ENCODE measurements at places on chromosomes 7 and 10.

DNA sequence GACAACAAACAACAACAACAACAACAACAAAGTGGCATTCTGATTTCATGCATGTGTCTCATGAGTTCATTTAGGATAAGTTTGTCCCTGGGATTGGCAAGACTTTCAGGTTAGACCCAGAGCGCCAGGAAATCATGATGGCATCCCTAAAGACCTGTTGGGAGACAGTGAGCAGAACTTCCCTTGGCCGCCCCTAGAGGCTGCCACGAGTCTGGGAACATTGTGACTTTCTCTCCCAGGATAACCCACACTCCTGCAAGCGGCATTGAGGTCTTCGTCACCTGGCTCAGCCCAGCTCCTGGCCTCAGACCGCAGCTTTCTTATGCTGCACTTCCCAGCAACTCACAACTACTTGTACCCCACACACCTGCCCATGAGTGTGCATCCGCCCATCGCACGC lies 80.5 kb upstream of the RNF32 start:
- no peaks in the 10 kb centered on the region for H3K36me3 ChIP-seq
- no peak overlapping the region for H3K4me3 ChIP-seq
- DNase-seq, result no peak
- H3K27ac ChIP-seq, result no peak overlapping the region

- peaks cover 90% of the 10 kb centered on the region for H3K27me3 ChIP-seq
- H3K4me1 ChIP-seq, result peaks cover 6% of the 10 kb centered on the region
- no peak for DNase-seq
- H3K36me3 ChIP-seq, result no peaks in the 10 kb centered on the region
- no peak overlapping the region for H3K4me3 ChIP-seq
Measured at GRCh38 chr7:116095396-116095795, 64.8 kb upstream of the TFEC start.

- peak overlapping the region; percentile 31 for H3K27ac ChIP-seq
- H3K4me1 ChIP-seq, result peaks cover 6% of the 10 kb centered on the region
- DNase-seq, result peak; percentile 58
- no peak overlapping the region for H3K4me3 ChIP-seq
- H3K27me3 ChIP-seq, result no peaks in the 10 kb centered on the region
Measured at GRCh38 chr7:80467069-80467468, 44.8 kb downstream of the GNAT3 start.

DNA sequence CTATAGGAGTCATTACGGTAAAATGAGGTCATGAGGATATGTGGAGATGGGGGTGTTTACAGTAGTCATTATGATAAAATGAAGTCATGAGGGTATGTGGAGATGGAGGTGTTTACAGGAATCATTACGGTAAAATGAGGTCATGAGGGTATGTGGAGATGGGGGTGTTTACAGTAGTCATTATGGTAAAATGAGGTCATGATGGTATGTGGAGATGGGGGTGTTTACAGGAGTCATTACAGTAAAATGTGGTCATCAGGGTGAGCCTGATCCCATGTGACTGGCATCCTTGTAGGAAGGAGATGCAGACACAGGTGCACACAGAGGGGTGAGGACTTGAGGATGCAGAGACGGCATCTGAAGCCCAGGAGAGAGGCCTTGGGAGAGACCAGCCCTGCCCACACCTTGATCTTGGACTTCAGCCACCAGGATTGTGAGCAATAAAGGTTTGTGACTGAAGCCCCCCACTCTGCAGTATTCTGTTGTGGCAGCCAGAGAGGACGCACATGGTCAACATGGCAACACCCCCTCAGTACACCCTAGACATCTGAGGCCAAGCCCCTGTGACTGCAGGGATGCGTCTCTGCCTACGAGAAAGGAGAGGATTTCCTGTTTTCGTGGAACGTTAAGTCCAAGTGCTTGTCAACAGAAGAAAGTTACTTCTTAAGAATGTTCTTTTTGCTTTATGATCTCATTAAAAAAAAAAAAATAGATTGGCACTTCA lies 544.4 kb downstream of the DNAJB6 start:
- H3K4me1 ChIP-seq, result no peaks in the 10 kb centered on the region
- no peak overlapping the region for H3K4me3 ChIP-seq
- no peak overlapping the region for H3K27ac ChIP-seq
- DNase-seq, result no peak

DNA sequence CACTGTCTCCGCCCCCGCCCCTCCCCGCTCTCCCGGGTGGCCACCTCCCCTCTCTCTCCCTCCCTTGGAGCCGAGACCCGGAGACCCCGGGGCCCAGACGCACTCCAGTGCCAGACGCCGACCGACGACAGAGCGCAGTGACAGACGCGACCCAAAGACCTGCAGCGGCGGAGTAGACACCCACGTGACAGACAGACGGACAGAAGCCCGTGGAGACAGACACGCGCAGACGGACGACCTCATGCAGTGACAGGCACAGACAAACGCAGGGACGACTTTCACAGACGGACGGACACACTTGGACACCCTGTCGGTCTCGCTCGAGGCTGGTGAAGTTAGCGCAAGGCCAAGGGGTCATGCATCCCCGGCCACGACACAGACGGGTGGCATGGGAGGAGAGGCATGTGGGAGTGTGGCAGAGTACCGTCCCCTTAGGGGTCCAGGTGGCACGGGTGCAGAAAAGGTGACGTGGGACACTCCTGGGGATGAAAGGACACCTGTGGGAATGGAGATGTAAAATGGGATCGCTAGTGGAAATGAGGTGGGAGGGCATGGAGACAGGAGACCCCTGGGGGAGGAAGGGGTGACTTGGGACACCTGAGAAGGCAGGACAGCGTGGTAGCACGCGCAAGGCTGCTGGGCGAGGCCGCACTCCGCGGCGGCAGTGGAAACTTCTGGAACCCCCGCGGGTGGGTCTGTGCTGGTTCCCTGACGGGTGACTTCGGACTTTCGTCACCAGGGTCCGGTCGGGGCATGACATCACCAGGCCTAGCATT lies 456 bp upstream of the ACHE start:
- peaks cover 12% of the 10 kb centered on the region for H3K4me1 ChIP-seq
- H3K27ac ChIP-seq, result no peak overlapping the region
- peak overlapping the region; percentile 65 for H3K4me3 ChIP-seq
- peaks cover 32% of the 10 kb centered on the region for H3K27me3 ChIP-seq
- no peak for DNase-seq

- no peaks in the 10 kb centered on the region for H3K27me3 ChIP-seq
- no peak for DNase-seq
- no peak overlapping the region for H3K27ac ChIP-seq
- no peaks in the 10 kb centered on the region for H3K4me1 ChIP-seq
- peaks cover 5% of the 10 kb centered on the region for H3K36me3 ChIP-seq
Measured at GRCh38 chr10:79416578-79417255, 28.7 kb downstream of the ZCCHC24 start.

DNA sequence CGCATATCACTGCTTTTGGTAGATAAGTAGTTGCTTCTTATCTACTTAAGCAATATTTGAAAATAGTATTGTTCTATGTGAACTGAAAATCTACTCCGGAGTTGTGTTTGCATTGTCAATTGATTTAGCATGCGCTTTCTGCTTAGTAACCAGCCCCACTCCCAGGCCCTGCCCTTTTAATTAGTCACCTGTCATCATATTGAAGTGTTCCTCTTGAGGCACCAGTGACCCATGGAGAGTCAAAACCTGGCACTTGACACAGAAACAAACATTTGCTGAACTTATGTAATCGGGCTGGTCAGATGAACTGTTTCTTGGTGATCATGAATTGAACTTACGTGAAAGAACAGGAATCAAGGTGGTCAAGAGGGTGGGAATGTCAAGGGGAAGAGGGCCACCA lies 27.8 kb upstream of the CDHR3 start:
- no peaks in the 10 kb centered on the region for H3K27me3 ChIP-seq
- DNase-seq, result no peak
- H3K4me3 ChIP-seq, result no peak overlapping the region
- no peaks in the 10 kb centered on the region for H3K36me3 ChIP-seq
- H3K27ac ChIP-seq, result no peak overlapping the region

GRCh38 chr10:5970527-5970926 lies 6.8 kb downstream of the IL15RA start:
- H3K27me3 ChIP-seq, result no peaks in the 10 kb centered on the region
- no peaks in the 10 kb centered on the region for H3K36me3 ChIP-seq
- H3K4me3 ChIP-seq, result no peak overlapping the region
- H3K4me1 ChIP-seq, result peaks cover 10% of the 10 kb centered on the region

- no peak overlapping the region for H3K4me3 ChIP-seq
- H3K4me1 ChIP-seq, result no peaks in the 10 kb centered on the region
- H3K36me3 ChIP-seq, result no peaks in the 10 kb centered on the region
Measured at GRCh38 chr10:11424456-11425295, 186.8 kb downstream of the USP6NL start.

All from MCF 10A (cell line).